Mesenteric fat pad (tissue), 1 donor: ENCODE measurements at places on chromosomes 1 and 21. TPM values are rescaled to one million over a fixed set of nuclear protein-coding genes. Genes with fewer than 3 reads are reported as not detected.
A peak's percentile ranks its signal among the peaks of the same experiment; 100 is the strongest.

The DNAJC11 gene
- total RNA-seq: 42.4 TPM

The RBM11 gene
- not detected for total RNA-seq

The POU3F1 gene
- 0.19 TPM for total RNA-seq

The BSND gene
- total RNA-seq: not detected

GRCh38 chr1:218171302-218171893 is 113.7 kb upstream of the RRP15 start:
- DNase-seq: no peak

DNA sequence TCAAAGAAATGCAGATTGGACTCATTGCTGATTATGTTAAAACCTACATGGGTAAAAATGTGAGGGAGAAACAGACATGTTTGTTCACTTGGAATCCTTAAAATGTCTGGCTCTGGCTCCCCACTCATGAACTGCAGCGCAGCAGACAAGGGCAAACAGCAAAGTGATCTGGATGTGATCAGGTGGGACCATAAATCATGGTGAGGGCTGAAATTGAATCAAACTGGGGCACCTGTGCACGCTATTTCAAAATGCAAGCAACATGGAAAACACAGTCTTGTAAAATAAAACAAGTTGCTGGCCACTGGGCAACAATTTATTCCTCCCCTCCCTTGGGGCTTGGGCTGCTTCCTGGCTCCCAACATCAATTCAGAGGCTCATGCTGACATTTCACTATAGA is 373.4 kb downstream of the SEC16B start:
- DNase-seq: no peak

DNA sequence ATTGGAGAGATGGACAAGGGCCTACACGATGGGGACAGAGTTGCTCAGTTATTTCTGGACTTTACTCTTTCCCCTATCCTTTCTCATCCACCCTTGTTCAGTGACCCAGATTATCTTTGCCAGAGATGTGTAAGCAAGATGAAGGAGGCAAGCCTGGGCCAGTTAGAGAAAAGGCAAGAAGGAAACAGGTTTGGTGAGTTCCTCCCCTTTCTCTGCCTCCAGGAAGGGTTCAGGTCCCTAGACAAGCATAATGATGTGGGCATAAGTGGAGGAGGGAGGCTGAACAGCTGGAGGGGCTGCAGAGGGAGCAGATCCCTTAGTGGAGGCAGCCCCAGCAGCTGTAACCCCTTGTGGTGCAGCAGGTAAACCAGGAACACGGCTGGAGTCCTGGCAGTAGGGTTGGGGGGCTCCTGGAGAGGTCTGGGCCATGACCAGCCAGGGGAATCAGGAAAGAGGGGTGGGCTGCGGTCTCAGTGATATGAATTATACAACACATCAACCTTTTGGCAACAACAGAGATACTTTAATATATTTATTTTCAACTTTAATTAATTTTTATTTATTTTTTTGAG is 9.2 kb upstream of the CDC42 start:
- no peak for DNase-seq

DNA sequence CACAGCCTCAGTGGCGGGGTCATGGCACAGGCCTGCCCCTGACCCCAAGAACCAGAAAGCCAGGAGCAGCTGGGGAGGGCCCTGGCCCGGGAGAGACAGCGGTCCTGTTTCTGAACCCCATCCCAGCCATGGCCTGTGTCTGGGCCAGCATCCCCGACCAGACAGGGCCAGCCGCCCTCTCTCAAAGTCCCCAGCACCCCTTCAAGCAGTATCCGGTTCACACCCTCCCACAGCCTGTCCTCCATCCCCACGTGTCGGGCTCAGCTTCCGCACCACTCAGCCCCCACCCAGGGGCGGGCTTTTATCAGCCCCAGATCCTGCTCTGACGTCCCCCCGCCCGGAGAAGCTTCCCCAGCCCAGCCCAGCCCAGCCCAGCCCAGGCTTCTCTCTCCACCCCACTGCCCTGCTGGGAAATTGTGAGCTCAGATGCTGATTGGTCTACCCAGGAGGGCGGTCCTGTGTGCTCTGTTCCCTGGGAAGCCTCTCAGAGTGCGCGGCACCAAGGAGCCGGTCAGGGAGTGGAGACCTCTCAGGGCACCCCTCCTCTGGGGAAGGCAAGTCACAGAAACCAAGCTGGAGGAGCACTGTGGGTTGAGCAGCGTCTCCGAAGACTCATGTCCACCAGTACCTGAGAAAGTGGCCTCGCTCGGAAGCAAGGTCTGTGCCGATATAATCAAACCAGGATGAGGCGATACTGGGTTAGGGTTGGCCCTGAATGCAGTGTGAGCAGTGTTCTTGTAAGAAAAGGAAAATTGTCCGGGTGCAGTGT is 4.7 kb upstream of the FAAP20 start:
- peak; percentile 95 for DNase-seq

- no peak for DNase-seq
Observed at GRCh38 chr1:19113697-19114092, 96.4 kb downstream of the UBR4 start.

DNA sequence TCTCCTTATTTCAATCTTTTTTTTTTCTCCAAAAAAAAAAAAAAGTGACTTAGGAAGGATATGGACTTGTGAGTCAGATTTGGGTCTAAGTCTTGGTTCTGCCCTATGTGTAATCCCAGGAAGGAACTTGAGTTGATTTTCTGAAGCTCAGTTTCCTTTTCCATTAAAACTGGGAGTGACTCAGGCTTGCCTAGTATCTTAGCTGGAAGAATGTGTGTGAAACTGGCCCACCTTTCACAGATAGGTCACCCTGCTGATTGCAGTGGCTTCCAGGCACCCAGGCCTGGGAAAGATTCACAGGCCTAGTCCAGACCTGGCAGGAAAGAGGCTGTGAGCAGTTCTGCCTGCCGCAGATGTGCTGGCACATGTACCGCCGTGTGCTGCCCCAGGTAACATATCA is 218.3 kb upstream of the HOOK1 start:
- DNase-seq: no peak
